CD4-positive, alpha-beta T cell treated with Interleukin-12 subunit alpha and Interleukin-12 subunit beta, for 1 hour (primary cell): ENCODE measurements at places on chromosomes 12 and 14.

DNA sequence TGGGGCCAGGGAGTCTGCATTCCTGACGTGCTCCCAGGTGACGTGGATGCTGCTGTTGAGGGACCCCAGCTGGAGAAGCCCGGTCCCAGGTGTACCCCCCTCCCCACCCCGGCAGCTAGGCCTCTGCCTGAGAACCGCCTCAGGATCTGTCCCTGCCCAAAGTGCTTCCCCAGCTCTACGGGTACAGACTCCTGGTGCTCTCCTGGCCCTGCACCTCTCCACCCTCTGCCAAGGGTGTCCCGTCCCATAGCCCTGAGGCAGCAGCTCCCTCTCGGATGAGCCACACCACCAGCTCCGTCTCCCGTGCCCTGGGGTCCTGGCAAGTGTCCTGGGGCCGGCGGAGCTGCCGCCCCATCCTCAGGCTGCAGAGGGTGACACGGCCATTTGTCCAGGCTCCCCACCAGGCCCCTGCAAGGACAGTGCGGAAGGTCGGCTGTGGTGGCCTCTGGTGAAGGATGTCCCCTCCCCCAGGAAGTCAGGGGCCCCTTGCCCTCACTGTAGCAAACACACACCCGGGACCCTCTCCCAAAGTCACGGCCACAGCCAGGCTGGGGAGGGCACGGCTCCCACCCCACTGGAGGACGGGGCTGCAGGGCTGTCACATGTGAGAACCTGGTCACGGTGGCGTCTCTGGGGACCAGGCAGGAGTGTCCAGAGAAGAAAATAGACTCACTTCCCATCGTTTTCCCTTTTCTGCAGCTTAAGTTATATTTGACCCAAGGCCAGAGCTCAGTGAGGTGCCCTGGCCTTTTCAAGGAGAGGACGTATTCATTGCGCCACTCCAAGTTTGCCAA, 74.4 kb upstream of the FBRSL1 start:
- no peak for DNase-seq

DNA sequence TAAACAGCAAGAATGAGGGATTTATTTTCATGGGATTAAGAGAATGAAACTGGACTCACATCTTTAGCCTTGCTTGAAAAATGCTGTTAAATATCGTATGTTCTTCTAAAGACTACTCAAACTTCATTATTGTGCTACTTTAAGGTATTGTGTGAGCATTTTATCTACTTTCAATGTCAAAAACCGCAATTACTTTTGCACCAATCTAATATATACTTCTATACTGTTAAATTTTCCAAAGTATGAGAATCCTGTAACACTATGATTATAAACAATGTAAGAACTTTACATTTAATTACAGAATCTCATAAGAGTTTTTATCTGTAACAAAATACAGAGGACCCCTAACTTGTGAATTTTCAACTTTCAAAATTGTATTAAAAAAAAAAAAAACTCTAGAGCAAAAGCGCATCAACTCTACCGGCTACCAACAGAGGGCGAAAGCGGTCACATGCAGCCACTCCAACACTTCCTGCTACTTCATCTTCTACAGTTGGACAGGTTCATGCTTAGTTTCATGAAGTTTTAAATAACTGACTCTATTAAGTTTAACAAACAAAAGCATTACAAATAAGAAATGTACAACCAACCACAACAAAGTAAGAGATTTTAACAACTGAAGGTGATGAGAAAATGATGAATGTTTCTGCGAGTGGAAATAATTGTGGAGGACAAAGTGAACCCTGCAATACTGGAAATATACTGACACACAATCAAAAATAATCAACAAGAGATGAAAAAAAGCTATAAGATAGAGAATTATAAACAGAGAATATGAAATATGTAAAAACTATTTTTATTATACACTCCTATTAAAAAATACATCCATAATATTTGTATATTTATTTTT, 210.9 kb downstream of the MED13L start:
- DNase-seq, result peak; percentile 61

GRCh38 chr14:73264080-73264884, 27.0 kb downstream of the PAPLN start:
- DNase-seq, result no peak

GRCh38 chr14:76947838-76948184, 80.7 kb downstream of the IRF2BPL start:
- no peak for DNase-seq

GRCh38 chr12:109689426-109689825, 24.2 kb upstream of the FAM222A start:
- no peak for DNase-seq

DNA sequence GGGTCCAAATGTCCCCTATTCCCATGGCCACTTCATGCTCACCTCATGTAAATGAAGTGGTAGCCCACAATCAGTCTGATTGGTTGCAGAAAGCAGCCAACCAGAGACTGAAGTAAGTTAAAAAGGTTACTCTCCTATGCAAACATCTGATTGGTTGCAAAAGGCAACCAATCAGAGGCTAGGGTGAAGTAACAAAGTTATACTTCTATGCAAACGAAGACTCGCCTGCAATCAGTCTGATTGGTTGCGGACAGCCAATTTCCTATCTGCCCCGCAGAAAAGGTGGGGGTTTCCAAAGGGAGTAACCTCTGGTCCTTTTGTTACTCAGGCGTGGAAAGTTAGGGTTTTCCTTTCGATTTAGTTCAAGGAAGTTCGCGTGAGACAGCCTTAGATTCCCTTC, 208.1 kb upstream of the NEDD1 start:
- DNase-seq, result no peak

DNA sequence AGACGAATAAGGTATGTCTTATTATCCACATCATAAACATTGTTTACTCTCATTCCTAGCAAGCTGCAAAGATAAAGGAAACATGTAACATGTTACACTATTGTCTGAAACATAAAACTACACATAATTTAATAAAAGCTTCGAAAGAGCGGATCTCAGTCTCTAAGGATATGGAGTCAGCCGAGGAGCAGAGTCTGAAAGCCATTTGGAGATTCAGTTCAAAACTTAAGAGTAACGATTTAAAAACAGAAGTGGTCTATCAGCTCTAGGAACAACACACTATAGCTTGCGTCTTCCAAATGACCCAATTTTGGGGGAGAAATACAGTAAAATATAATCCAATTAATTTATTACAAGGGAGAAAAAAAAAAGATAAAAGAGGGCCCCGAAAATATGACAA, 775 bp downstream of the NEMF start:
- no peak for DNase-seq

GRCh38 chr14:23379366-23380196, 2.7 kb downstream of the CMTM5 start:
- DNase-seq, result peak; percentile 71

- DNase-seq, result no peak
Measured at GRCh38 chr12:32400866-32401265, 1.5 kb downstream of the FGD4 start.

DNA sequence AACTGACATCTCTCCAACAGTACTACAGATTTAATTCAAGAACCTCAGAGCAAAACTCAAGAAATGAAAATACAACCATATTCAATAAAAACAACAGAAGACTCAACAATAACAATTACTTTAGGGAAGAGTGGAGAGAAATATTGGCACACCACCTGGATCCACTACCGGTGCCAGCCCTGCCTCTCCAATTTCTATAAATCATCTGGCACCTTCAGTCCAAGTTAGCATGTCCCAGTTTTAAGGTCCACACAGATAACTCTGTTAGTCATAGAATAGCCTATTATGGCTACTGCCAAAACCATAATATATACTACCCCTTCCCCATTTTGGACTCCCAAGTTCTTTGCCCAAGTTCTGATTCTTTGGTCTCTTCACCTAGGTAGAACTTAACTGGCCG, 69.9 kb upstream of the PSMA6 start:
- no peak for DNase-seq

DNA sequence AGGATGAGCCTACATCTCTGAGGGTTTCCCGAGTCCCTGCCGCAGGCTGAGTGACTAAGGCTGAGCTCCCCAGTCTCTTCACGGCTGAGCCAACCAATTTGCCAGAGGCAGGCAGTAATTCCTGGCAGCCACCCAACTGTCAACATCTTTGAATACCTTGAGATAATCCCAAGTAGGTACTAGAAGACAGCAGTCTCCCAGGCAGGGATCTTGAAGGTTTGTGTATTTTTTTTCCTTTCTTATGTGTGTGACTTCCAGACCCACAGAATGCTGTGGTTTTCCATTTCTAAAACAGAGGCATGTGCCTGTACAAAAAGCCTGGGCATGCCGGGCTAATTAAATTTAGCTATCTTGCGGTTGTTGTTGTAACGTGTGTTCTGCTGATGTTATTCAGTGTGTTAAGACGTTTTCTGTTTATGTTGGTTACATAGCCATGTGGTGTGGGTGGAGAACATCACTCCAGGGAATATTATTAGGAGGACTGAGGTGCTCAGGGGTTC, 155.5 kb downstream of the ANO2 start:
- DNase-seq, result no peak

GRCh38 chr14:103536693-103537092, 7.7 kb downstream of the TRMT61A start:
- no peak for DNase-seq

GRCh38 chr14:67436006-67436866, 24.3 kb upstream of the PLEK2 start:
- no peak for DNase-seq

DNA sequence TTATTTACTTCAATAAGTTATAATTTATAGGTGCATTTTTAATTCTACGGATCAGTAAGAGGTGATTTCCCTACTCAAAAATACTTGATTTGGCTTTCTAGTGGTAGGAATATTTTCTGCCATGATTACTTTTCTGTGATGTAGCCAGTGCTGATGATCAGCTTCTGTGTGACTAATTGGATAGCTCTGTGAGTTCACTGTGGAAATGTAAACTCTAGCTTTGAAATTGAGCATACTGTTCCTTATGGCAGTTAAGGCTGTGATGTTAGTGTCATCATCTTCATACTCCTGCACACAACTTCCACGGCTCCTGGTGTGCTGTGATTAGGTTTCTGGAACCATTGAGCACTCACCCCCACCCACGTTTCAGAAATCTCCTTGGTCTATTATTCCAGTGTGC, 48.2 kb downstream of the PLEKHA5 start:
- no peak for DNase-seq

GRCh38 chr12:46554460-46554859, 181.9 kb upstream of the SLC38A2 start:
- no peak for DNase-seq

- DNase-seq, result peak; percentile 44
Measured at GRCh38 chr12:104790296-104791125, 167.6 kb downstream of the SLC41A2 start.

DNA sequence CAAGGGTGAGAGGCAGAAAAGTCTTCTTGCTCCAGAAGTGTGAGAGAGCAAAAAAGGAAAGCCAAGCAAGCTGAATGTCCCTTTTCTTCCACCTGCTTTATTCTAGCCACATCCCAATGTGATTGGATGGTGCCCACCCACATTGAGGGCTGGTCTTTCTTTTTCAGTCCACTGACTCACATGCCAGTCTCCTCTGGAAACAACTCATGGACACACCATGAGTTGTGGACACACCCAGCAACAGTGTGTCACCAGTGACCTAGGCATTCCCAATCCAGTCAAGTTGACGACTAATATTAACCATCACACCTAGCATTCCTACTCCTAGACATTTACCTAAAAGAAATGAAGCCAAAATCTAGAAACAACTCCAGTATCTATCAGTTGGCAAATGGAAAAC, 7.2 kb upstream of the DICER1 start:
- DNase-seq, result no peak

DNA sequence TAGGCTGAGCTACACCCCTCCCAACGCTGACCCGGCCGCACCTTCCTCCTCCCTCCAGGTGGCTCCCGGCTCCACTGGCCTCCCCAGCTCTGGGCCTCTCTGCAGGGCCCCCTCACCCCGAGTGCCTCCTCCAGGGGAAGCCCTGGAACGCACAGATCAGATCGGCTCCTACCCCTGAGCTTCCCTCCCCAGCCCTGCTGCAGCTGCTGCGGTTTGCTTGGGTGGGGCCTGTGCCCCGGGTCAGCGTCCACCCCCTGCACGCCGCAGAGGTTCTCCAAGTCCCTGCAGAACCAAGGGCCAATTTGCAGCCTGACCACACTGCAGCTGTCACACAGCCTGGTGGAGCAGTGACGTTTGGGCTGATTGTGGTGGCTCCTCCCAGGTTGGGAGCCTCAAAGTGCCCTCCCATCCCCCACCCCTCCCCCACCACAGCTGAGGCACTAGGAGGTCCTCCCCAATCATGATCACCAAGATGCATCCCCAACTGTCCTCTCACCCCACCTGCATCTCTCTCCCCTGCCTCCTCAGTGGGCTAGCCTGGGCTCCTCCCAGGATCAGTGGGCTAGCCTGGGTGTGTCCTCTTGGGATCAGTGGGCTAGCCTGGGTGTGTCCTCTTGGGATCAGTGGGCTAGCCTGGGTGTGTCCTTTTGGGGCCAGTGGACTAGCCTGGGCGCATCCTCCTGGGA, 12.8 kb upstream of the FBRSL1 start:
- peak; percentile 27 for DNase-seq

DNA sequence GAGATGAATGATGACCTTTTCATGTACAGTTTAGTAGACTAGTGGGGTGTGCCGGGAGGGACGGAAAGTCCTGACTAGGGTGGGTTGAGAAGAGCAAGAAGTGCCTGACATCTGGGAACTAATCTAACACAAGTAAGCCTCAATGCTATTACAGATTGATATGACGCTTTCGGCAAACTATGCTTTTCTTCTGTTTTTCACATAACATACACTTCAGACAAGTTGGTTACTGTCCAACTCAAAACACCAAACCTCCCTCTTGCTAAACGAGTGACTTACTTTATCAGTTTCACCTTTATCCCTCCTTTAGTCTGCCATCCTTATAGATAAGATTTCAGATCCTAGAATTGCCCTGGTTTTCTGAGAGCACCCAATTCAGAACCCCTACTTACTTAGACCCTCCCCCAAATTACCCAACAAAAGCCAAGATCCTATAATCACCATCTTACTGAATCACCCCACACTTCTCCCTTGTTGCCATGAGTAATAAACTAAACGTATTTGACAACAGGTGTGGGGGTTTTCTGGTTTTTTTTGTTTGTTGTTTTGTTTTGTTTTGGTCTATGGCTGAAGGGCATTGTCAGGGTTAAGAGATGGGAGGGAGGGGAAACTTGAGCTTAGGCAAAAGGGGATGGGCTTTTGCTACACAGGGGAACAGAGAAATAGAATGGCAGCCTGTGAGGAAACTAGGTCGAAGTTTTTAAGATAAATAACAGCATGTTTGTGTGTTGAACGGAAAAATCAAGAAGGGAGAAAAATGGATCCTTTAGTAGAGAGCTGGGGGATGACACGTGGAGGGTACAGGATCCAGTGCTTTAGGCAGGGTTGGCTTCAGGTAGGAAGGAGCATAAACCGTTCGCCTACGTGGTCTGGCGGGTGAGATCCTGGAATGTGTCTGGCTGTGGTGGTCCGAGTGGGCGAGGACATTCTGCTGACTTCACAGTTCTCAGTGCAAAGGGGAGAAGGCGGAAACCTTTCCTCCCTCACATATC, 6.1 kb upstream of the PSMA3 start:
- peak; percentile 65 for DNase-seq
